Testis (tissue), 5 donors: ENCODE measurements at places on chromosomes 13 and 19. TPM values are rescaled to one million over a fixed set of nuclear protein-coding genes. Genes with fewer than 3 reads are reported as not detected.

The WDR88 gene
- 15.3 TPM for polyA plus RNA-seq

The C5AR1 gene
- polyA plus RNA-seq: 3.5 TPM

The RSPH6A gene
- polyA plus RNA-seq: 88.3 TPM

The SYT5 gene
- polyA plus RNA-seq: 11.7 TPM
